ENCODE measurements at places on chromosomes 4 and X.
A peak's percentile ranks its signal among the peaks of the same experiment; 100 is the strongest.

DNA sequence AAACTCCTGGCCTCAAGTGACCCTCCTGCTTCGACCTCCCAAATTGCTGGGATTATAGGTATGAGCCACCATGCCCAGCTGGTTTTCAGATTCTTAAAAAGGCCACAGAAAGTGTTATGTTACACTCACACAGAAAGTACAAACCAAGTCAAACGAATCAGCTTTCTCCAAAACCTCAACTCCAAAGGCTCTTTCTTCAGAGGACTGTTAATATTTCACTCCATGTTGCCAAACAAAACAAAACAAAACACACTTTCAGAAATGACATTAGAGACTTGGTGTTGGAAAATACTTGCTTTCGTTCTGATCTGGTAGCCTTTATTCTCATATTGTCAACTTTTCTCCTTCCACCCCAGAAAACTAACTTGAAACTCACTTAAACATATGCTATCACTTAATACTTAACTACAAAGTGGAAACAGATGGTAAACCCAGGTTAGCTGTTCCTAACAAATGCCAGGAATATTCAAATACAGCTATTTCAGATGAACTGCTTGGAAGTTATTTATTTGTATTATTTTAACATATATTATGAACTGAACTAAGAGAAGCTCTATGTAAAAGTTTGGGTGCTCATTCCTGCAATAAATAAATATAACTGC lies 34.7 kb downstream of the RLIM start:
- DNase-seq = no peak

DNA sequence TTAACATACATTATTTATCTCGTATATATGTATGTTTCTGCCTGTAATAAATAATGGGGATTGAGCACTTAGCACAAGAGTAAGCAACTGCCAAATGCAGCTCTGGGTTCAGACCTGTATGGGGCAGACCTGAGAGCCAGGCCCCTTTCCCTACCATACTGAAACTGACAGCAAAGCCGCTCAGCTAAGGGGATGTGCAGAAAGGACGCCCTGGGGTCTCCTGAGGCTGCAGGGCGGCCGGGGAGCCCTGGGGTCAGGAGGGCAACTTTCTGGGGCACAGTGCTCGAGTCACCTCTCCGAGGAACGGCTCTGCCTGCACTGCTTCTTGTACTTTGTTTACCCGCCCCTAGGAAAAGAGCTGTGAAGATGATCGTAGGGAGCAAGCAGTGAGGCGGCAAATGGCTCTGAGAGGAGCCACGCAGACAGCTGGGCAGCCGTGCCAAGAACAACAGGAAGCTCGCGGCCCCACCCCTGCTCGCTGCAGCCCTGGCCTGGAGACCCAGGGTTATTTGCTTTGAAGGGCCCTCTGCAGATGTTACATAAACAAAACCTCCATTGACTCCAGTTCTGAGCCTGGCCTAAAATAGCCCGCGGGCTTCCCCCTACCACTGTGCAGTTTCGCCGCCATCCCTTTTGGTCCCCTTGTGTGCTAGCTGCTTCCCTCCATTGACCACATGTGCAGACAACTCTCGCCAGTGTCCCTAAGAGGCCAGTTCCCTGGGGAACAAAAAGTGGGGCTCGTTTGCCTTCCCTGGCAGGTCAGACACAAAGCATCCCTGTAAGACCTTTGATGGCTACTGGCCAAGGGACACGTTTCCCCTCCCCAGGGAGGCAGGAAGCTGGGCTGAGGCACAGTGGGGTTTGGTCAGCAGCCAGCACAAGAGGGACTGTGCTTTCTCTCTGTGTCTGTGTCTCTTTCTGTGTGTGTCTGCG lies 111.3 kb upstream of the LNX1 start:
- DNase-seq = no peak

DNA sequence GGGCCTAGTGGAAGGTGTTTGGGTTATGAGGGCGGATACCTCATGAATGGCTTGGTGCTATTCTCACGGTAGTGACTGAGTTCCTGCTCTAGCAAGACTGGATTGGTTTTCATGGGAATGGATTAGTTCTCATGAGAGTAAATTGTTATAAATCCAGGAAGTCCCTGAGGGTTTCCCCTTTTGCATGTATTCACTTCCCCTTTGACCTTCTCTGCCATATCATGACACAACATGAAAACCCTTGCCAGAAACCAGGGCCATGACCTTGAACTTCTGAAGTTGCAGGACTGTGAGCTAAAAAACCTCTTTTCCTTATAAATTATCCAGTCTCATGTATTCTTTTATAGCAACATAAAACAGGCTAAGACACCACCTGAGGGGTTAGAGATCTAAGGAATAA lies 529.7 kb upstream of the RPS6KA3 start:
- no peak for DNase-seq

GRCh38 chrX:45527834-45528233 lies 327.2 kb upstream of the DIPK2B start:
- DNase-seq = no peak

DNA sequence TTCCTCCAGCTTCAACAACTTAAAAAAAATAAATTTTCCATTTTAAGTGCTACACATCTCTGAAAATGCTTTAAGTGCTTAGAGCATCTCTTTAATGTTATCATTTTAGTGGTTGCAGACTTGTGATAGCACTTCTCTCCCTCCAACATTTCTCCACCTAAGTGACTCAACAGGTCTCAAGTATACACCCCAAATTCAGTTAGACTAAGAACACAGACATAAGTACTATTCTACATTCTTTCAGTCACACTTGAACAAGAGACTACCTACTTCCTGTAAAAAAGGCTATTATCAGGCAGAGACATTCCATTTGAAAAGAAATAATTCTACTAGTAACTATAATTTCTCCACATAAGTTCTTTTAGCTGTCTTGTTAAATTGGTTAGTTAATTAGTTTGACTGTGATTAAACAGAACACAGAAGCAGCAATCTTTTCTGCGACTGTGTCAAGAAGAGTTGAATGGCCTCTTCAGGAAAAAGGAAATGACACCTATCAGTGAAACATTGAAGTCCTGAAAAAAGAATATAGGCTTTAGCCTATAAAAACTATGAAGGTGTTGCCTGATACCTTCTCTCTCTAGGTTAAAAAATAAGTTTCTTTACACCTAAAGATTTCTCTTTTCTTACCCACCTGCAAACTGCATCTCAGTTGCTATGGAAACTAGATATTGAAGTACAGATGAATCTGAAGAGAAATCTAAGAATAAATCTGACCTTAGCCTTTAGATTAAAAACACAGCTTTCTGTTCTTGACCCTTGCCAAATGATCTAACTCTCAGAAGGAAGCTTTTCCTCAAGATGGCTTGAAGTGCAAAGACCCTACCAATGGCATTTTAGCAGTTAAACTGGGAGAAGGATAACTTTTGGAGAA lies 18.0 kb downstream of the NAF1 start:
- DNase-seq = no peak

GRCh38 chr4:173486714-173487392 lies 43.2 kb downstream of the HAND2 start:
- no peak for DNase-seq

DNA sequence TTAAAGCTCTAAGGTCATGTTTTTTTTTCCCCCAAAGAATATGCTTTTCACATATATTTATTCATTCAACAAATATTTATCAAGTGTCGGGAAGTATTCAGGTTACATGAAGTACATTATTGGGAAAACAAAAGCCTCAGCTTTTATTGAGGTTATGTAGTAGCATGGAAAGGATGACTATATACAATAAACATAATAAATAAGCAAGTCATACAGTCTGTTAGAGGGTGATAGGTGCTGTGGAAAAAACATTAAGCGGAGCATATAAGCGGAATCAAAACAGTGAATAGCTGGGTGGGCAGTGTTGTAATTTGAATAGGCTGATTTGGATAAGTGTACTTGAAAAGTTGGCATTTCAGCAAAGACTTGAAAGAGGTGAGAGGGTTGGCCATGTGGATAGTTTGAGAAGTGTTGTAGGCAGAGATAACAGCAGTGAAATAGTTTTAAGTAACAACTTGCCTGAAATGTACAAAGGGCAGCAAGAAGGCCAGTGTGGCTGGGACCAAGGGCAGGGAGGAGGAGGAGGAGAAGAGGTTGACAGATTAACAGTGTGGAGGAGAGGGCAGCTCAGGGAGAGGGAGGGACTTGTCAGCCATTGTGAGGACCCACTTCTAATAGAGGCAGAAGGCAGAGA lies 558.7 kb downstream of the SPRY1 start:
- DNase-seq = no peak

- no peak for DNase-seq
Measured at GRCh38 chrX:42248226-42248625, 324.9 kb upstream of the CASK start.

- DNase-seq = peak; percentile 56
Measured at GRCh38 chr4:1337376-1337831, 9.6 kb upstream of the UVSSA start.

DNA sequence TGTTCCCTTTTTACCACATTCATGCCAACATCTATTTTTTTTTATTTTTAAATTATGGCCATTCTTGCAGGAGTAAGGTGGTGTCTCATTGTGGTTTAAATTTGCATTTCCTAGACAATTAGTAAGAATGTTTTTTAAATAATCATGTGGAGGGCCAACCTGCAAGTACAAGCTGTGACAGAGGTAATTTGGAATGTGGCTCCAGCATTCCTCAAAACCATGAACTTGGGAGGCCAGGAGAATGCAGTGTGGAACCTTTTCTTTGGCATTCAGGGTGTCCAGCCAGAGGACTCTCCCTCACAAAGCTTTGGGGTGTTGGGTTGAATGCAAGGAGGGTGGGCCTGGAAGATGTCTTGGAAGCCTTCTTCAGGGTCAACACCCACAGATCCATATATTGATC lies 7.3 kb upstream of the TMEM185A start:
- no peak for DNase-seq

- no peak for DNase-seq
Measured at GRCh38 chr4:88381123-88381522, 2.5 kb downstream of the HERC6 start.

- no peak for DNase-seq
Measured at GRCh38 chr4:13580036-13580435, 35.7 kb upstream of the NKX3-2 start.

GRCh38 chr4:74541667-74542066 lies 96.7 kb downstream of the AREG start:
- no peak for DNase-seq

DNA sequence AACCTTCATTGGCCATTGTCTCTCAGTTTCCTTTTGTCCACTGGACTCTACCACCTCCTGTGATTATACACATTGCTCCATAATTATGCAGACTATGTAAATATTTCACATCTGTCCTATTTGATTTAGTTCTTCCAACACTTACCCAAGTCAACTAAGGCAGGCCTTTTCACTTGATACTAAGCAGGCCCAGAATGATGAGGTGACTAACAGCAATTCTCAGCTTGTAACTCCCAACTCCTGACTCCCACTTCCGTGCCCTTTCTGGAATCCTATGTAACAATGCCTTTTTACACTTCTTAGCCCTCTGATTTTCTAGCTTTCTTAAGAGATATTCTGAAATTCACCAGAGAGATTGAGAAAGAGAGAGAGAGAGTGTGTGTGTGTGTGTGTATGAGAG lies 6.6 kb downstream of the PAK3 start:
- DNase-seq = no peak

DNA sequence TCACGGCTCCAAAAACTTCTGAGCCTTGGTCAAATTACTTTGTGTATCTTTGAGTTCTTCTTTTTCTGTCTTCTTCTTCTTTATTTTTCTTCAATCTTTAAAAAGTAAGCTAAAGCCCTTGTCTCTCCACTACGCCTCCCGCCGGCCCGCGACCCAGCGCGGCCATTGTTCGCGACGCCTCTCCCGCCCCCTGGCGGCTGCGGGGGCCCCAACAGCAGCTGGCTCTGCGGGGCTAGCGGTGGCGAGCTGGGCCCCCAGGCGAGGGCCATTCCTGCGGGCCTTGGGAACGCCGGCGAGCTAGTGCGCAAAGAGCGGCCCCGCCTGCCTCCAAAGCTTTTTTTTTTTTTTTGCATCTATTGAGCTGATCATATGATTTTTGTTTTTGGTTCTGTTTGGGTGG lies 119.1 kb downstream of the TGIF2LX start:
- DNase-seq = no peak

DNA sequence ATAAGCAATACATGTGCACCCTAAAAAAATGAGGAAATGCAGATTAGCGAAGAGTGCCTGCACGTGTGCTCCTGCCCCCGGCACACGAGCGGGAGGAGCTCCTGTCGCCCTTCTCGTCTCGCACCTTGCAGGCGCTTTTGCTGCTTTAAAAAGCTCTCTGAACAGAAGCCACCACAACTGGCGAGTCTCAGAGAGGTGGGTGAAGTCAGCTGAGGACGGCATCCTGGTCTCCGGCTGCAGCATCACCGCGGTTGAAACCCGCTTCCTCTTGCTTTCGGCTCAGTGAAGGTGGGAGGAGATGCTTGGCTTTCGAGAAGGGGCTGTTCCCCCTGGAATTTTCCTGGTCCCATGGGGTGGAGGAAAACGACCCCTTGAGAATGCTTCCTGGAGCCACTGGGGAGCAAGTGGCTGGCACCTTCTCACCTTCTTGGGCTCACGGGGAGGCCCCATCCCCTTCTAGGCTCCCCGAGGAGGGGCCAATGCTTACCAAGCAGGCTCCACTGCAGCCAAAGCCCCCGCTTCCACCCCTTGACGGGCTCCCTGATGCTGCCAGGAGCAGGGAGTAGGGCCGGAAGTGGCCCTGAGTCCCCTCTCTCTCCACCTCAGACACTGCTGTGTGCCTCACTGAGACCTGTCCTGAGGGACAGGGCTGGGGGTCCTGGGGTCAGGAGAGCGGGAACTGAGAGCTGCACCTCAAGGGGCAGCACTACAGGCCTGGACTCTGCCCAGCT lies 29.2 kb upstream of the MXD4 start:
- DNase-seq = peak; percentile 20

DNA sequence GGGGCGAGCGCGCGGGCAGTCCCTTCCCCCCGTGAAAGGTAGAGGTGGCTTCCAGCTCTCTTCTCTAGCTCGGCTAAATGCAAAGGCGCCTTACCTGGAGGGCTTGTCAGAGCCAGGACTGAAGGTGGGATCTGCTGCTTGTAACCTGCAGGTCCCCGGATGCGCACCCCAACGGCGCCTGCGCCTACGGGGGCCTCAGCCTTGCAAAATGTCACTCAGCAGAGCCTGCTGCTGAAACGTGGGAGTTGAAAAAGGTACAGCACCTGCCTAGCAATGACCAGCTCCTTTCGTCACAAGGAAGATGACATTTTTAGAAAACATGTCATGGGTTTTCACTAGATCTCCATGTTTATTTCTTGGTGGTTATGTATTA lies 583 bp downstream of the ABHD18 start:
- peak; percentile 52 for DNase-seq

DNA sequence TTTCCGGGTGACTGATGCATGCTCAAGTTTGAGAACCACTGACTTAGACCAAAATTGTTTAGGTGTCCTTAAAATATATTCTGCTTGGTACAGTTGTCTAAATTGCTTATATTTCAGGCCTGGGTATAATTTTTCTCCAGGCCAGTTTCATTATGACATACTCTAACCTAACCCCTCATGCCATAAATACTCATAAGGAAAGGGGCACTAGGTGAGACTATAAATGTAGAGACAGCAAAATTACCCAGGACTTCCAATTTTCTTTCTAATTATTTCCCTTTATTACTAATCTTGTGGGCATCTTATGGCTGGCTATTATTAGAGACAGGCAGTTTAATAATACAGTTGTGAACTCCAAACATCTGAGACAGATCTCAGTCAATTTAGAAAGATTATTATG lies 150.2 kb downstream of the RRAGB start:
- no peak for DNase-seq

All from activated CD4-positive, alpha-beta T cell treated with anti-CD3 and anti-CD28 coated beads for 24 hours (primary cell).